ENCODE measurements at places on chromosomes 4 and X. TPM values are rescaled to one million over a fixed set of nuclear protein-coding genes. Genes with fewer than 3 reads are reported as not detected.

Gene VCX
- not detected for total RNA-seq

DNA sequence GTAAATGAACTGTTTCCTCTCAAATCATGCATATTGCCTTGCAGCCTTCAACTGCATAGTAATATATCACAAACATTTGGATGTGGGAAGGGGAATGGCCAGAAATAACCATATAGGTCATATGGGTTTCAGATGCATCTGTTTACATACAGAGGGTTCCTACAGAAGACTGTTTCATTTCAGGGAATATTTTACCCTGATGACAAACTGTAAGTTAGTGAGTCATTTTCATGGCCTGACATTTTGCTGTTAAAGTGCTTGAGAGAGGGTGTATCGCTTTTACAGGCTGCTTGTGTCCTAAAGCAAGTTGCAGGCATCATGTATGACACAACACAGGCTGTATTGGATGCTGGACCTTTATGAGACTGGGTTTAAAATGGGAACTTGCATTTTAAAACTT, 25.5 kb upstream of the AMOT start:
- no peak for DNase-seq

Gene KCND1
- 6.9 TPM for total RNA-seq

- DNase-seq, result no peak
These were observed 73.2 kb downstream of the ZNF827 start for GRCh38 chr4:145865274-145865941.

DNA sequence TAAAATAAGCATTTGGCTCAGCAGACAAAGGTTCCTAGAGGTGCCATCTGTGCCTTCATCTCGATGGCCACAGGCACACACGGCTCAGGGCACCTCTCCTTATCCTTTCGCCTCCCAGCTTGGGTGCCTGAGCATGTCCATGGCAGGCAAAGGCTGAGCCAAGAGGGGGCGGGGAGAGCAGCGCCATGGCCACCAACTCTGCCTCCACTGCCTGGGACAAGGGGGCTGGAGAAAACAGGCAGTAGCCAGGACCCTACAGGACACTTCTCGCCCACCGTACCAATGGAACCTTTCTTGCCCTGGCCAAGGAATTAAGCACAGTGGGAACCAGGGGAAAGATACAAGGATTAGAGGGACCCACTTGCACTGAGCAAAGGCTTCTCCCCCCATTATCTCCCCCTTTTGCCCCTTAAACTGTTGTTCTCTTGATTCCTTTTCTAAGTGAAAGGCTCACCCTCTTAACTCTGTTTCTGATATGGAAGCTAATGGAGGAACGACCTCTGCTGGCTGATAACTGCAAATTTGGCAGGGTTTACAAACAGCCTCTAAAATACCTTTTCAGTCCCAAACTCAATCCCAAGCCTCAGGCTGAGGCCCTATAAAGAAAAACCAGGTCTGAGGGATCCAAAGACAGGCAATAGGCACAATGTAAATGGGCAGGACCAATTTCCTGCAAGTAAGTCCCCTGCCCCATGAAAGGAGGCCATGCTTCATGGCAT, 335.2 kb downstream of the ADAM29 start:
- DNase-seq, result no peak
